ENCODE measurements at places on chromosomes 2 and 18.

GRCh38 chr2:16608661-16609643, 56.7 kb downstream of the CYRIA start:
- DNase-seq: peak; percentile 69

DNA sequence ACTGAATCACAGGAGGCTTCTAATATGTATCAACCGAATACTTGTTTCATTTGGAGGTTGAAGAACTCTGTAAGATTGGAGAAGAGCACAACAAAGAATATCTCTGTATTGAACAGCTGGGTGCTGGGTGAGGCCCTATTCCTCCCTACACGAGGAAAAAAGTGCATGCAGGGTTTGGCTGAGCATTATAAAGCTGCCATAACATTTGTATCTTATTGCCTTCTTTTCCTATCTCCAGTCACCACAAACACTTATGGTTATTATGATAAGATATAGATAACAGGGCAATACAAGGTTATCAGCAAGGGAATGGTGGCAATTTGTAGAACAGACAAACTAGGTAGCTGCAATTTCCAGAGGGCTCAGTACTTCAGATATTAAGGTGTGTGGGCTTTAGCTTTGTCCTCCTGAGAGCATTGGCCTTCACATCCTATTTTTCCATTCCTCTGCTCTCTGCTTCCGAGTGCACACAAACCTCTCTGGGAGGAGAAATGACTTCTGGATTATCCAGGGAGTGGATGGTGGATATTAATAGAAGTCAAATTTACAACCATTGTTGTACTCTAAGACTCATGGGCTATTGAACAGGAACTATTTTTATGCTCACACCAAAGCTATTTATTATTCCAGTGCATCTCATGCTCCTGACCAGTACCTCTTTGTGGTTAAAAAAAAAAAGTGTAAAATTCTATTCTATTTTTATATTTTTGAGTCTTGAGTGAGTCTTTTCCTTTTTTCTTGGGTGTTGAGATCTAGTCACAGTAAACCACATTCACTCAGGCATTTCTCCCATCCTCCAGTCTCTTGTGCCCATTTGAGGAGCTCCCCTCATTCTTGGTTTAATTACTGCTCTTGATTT, 248.4 kb downstream of the ETAA1 start:
- DNase-seq: no peak

- peak; percentile 63 for DNase-seq
Measured at GRCh38 chr2:57330447-57330846, 716.2 kb upstream of the VRK2 start.

DNA sequence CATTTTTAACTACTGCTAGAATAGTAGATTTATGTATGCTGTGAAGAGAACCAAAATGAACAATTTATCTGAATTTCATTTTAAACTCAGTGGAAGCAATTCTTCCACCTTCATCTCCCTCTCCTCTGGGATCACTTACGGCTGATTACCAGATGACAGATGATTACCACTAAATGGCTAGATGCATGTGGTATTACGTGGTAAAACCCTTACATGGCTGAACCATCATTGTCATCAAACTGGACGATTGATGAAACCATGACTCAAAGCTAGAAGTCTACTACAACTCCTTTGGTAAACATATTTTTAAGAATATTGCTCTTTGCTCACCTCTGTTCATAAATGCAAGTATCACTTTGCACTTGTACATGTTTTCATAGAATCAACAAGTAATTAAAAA, 48.5 kb upstream of the DOCK10 start:
- DNase-seq: no peak

DNA sequence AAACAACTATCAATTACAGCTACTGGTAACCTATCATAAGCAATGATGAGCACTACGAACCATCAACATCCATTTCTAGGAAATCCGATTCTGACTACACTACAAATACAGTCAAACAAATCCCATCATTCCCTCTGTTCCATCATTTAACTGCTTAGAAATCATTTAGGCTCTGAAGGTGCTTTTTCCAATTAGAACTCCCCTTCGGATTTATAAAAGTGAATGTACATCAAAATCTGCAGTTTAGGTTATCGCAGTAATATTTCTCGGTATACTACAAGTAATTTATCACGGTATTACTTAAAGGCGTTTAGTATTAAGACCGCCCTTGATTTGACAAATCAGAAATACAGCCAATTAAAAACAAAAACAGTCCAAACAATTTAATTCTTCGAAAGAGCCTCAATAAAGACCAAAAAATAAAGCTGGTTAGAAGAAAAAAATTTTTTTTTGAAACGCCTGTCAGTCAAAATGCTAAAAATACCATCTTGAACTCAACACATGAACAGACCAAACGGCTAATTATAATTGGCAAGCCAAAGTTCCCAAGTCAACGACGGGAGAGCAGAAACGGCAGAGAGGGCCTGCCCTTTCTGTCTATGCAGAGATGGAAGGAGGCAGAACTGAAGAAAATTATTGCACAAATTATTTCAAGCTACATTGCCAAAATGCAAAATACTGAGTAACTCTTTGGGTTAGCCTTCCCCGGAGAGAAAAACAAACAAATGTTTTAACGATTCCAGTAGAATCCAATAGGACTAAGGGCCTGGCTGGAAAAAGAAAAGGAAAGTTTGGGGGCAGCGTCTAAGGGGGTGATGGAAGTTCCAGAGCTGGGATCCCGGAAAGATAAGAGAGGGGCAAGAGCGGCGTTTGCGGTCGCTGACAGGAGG, 1.2 kb downstream of the VPS54 start:
- peak; percentile 43 for DNase-seq

DNA sequence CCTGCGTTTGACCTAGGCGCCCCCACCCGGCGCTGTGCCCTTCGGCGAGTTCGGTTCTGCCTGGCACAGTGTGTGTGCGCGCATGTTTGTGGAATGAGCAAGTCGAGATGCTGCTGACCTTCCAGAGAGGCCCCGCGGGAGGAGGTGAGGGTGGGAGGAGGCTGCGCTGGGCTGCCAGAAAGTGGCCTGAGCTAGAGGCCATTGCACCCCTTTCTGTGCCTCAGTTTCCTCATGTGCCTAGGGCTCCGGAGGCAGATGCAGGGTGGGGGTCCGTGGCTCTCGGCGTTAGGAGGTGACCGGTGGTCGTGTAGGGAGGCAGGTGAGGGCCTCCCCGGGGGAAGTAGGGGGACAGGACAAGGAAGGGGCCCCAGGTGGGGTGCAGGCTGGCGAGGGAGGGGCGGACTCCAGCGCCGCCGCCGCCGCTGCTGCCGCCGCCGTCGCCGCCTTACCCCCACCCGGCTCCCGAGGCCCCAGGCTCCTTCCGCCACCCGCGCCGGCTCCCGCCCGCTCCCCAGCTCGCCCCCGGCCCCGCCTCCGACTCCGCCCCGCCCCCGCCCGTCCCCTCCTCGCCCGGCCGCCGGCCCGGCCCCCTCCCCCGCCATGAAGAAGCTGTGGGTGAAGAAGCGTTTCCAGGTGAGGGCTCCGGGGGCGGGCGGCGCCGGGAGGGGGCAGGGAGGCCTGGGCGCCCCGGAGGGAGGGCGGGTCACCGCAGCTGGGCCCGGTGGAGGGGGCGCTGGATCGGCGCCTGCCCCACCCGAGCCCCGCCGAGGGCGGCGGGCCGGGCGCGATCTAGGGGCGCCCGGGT, 7.0 kb downstream of the SPEG start:
- DNase-seq: peak; percentile 71

- no peak for DNase-seq
Measured at GRCh38 chr2:234952270-234953115, 676 bp downstream of the SH3BP4 start.

GRCh38 chr2:68689553-68690537, 44.8 kb upstream of the ARHGAP25 start:
- DNase-seq: no peak

DNA sequence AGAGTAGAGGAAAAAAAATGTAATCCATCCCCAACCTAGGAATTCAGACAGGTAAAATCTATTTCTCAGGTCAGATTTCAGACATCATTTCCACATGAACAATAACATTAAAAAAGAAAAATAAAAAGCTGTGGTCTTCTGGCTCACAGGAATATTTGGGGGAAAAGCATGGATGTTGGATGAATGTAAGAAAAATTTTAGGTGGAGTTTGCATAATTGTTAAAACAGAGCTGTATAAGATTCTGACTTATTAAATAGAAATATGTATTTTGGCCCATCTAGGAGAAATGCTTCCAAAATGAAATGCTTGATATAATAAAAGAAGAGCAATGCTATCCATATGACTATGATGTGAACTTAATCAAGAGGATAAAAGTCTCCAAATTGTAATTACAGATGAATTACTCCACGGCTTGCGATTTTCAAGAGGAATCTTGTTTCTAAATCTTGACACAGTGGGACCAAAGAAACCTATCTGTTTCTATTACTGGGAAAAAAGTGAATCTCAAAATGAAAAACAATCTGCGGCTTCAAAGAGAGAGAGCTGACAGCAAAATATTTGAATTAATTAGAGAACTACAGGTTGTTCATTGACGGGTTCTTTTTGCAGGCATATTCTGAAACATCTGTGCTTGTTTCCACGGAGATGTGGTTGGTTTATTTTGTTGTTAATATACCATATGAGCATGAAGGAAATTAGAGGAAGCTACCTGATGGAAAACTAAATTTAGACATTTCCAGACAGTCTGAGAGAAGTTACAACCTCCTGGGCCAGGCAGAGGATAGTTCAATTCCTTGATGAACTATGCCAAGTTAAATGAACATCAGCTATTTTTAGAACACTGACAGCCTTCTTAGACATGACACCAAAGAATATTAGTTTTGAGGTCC, 468.7 kb downstream of the PID1 start:
- DNase-seq: no peak

GRCh38 chr2:71696381-71696780, 243.0 kb downstream of the DYSF start:
- no peak for DNase-seq

DNA sequence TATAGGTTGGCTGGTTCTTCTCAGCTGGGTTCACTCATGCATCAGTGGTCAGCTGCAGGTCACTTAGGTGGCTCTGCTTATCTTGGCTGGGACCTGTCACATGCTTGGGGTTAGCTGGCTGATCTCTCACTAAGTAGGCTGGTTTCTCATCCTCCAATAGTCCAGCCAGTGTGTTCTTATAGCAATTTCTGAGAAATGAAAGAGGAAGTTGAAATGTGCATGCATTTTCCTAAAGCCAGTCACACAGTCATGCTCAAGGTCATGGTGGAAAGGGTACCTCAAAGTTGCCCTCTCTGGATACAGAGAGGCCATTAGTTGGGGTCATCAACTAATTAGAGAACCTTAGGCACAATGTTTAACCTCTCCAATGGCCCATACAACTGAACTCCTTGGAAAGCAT, 64.4 kb downstream of the KLHL29 start:
- DNase-seq: no peak

- no peak for DNase-seq
Measured at GRCh38 chr2:56113382-56113975, 70.3 kb upstream of the CCDC85A start.

GRCh38 chr2:22890132-22890531, 494.8 kb upstream of the KLHL29 start:
- DNase-seq: no peak

GRCh38 chr2:226378753-226379705, 420.6 kb downstream of the IRS1 start:
- DNase-seq: no peak

DNA sequence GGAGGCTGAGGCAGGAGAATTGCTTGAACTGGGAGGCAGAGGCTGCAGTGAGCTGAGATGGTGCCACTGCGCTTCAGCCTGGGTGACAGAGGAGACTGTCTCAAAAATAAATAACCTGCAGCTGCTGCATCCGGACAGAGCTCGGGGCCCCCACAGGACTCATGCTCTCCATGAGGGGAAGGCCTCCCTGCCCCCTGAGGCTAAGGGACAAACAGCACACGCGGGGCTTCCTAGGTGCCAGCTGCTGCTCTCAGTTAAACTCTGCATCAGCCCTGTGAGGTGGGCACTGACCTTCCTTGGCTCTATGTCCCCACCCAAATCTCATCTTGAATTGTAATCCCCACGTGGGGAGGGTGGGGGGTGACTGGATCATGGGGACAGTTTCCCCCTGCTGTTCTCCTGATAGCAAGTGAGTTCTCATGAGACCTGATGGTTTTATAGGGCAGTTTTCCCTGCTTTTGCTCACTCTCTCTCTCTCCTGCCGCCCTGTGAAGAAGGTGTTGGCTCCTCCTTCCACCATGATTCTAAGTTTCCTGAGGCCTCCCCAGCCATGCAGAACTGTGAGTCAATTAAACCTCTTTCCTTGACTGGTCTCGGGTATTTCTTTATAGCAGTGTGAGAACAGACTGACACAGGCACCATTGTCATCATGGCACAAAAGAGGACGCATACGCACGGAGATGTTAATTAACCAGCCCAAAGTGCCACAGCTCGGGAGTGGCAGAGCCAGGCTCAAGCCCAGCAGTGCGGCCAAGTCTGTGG, 49.9 kb upstream of the TAF1B start:
- DNase-seq: no peak

GRCh38 chr2:127506510-127506909, 19.8 kb downstream of the IWS1 start:
- DNase-seq: no peak

Measured in ACHN (cell line).